NT2/D1 (cell line): ENCODE measurements at places on chromosomes 2 and 18.

GRCh38 chr18:62374410-62374965 lies 49.4 kb downstream of the TNFRSF11A start:
- DNase-seq, result no peak

DNA sequence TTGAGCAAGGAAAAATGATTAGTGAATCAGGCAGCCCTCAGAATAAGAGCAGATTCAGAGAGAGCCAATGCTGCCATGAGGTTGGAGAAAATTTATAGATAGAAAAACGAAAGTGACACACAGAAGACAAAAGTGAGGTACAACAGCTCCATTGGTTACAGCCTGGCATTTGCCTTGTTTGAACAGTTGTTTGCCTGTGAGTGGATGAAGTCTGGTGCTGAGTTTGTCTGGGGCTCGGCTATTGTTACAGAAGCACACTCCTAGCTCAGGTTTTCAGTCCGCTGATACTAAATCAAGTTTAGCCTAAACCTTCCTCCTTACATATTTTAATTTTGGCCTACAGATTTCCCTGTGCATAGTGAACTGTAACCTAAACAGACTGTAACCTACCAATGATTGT lies 387.8 kb upstream of the RAB12 start:
- no peak for DNase-seq

- no peak for DNase-seq
Measured at GRCh38 chr2:124317628-124318027, 292.5 kb downstream of the CNTNAP5 start.

DNA sequence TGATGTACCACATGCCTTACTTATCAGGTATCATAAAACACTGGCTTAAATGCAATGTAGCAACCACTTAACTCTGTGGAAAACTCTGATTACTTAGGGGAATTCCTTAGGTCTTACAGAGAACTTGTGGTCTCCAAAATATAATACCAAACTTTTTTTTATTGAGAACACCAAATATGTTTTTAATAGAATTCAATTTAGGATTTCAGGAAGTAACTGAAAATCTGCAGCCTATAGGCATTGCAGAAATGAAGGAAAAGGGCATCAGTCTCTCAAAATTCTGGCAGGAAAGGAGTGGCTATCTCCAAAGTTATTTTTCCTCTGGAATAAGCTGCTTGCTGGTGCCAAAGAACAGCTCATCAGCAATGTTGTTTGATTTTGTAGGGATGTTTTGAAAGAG lies 105.3 kb upstream of the UGP2 start:
- DNase-seq, result no peak

GRCh38 chr2:63842149-63843061 lies 709 bp downstream of the UGP2 start:
- no peak for DNase-seq

DNA sequence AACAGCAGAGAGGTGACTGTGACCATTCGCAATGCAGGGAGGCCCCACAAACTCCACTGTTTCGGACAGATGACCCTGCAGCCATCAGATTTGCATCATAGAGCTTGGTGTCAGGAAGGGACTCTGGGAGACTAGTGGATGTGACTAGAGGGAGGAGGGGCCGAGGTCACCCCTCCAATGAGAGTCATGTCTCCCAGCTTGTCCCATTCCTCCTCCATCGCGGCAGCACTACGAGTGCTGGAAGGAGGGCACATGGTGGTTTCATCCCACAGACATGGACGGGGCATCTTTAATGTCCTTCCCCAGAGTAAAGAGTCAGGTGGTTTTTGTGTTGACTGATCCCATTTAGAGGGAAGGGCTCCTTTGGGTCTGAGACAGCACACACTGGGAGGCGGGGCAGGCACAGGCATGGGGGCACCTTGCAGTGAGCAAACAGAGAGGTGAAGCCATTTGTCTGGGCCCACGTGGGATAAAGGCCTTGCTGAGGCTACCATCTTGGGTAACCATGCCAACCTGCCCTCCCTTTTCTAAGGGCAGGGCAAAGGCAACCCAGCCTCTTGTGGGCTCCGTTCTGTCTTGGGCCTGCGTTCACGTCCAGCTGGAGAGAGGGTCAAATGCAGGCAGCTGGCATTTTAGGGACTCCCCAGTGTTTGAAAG lies 208.1 kb downstream of the ASB1 start:
- DNase-seq, result no peak

GRCh38 chr2:53450923-53451322 lies 316.7 kb upstream of the CHAC2 start:
- DNase-seq, result no peak

GRCh38 chr2:5507367-5507766 lies 184.8 kb upstream of the SOX11 start:
- DNase-seq, result no peak

GRCh38 chr2:80519699-80520291 lies 215.2 kb upstream of the LRRTM1 start:
- DNase-seq, result no peak

DNA sequence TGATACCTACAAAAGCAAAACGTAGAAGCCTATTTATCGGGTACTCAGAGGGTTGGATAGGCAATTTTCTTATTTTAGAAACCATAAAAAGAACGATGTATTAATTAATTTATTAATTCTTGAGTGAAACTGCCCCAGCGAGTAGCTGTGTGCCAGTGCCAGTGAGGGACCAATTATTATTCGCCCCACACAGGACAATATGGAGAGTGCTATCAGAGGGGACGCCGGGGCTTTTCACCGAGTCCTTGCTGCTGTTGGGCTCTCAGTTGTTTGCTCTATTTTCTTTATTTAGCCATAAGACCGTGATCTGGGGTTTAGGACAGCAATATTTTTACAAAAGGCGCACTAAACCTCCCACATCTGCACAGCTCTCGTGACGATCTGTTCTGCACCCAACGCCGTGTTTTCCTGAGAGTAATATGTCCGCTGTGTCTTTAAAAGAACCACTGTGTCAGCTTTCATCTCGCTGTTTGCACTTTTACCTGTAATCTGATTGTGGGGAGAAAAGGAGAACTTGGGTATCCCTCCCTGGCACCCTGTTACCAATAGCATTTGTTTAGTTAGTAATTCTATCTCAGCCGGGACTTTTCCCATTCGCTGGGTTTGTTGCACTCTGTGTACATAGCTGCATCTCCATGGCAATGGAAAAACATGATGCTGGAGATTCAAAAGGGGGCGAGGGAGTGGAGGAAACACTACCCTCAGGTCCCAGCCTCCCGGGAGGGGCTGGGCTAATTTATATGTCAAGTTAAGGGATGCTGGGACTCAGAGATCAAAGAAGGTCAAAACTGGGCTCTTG lies 30.1 kb upstream of the ZNF516 start:
- DNase-seq, result no peak

DNA sequence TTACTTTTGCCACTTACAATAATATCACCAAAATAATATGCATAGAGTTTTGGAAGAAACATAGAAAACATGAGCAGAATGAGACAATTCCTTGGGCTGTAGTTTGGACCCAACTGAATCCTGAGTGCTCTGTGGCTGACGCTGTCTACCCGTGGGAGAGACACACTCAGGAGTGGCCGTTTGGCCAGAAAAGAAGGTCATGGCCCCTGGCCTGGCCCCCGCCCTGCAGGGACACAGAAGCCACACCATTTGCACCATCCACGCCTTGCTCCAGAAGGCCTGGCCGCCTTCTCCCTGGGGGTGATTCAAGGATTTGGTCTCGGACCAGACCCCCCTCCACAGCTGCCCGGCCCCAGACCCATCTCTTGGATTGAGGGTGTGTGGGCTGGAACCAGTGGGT lies 6.4 kb upstream of the D2HGDH start:
- no peak for DNase-seq

DNA sequence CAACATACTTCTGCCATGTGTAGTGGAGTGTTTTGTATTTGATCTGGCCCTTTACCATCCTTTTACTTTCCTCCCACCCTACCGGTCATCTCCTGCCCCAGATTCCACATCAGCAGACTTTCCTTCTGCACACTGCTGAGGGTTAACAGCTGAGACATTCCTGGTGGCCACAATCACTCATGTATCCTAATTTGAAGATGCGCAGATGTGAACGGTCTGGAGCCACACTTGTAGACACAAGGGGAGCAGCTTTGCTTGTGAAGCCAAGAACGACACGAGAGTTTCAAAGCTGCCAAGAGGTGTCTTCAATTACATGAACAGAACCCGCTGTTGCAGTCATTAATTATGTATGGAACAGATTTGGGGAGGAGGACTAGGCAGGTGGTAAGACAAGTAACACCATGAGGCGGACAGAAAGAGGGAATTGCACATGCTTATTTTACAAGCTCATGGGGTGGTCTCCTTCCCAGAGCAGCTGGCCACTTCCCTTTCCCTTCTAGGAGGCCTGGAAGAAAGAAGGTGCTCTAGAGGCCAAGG lies 260.7 kb upstream of the KLHL29 start:
- DNase-seq, result no peak

- DNase-seq, result no peak
Measured at GRCh38 chr2:56707218-56707617, 523.4 kb downstream of the CCDC85A start.

GRCh38 chr2:160538559-160539355 lies 45.1 kb upstream of the RBMS1 start:
- DNase-seq, result no peak

GRCh38 chr2:198930170-198930569 lies 527.6 kb downstream of the SATB2 start:
- DNase-seq, result no peak

GRCh38 chr2:71938108-71938507 lies 209.6 kb downstream of the CYP26B1 start:
- DNase-seq, result no peak

- DNase-seq, result no peak
Measured at GRCh38 chr2:12488352-12489318, 228.1 kb upstream of the TRIB2 start.

- DNase-seq, result no peak
Measured at GRCh38 chr2:128690431-128690830, 371.8 kb upstream of the HS6ST1 start.

DNA sequence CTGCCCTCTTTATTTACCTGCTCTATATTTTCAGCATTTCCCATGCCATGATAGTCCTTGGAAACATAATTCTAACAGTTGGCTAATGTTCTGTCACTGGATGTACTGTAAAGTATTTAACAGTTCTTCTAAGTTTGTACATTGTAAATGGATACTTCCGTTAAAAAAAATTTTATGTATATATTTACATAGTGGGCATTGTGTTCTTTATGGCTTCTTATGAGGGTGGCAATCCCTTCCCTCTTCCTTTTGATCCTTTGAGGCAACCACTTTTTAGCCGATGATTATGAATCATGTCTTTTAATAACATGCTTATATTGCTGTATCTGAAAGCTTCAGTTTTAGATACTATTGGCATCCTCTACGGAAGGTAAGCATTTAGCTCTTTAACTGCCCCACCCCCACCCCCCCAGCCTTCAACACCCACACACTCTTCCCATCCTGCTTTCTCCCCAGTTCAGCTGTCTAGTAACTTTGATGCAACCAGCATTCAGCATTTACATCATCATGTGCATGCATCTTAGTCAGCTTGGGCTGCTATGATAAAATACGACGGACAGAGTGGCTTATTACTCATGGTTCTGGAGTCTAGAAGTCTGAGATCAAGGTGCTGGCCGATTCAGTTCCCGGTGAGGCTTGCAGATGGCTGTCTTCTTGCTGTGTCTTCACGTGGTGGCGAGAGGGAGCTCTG lies 21.0 kb upstream of the EDAR start:
- DNase-seq, result no peak

GRCh38 chr18:1805521-1805920 lies 765.8 kb downstream of the METTL4 start:
- no peak for DNase-seq

- no peak for DNase-seq
Measured at GRCh38 chr2:14199040-14199439, 433.5 kb upstream of the LRATD1 start.

DNA sequence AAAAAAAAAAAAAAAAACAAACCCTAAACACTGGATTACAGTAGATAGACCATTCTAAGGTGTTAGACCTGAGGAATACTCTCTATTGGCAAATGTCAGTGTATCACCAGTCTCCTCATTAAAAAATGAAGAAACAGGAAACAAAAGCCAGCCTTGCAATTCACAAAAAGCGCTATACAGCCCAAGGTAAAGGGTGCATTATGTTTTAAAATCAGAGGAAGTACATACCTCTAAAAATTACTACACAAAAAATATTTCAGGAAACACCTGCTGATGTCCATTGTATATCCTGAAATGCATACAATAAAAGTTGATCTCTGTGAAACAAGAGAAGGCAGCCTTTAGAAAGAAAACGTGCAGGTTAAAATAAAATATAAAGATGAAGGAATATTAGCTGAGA lies 54.9 kb upstream of the TSPYL6 start:
- DNase-seq, result no peak

DNA sequence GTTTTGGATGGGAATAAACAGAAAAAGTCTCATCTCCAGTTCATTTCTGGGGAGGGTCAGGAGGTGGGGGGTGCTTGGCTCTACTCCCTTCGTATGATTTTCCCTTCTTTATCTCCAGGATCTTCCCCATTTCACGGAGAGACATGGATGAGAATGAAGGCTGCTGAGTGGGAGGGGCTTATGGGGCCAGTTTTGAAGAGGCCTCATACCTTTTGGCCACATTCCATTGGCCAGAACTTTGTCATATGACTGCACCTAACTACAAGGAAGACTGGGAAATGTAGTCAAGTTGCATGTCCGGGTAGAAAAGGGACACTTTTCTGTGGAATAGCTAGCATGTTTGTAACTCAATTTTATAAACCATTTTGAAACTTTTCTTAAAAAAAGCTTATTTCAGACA lies 117.6 kb downstream of the NEDD4L start:
- DNase-seq, result no peak

DNA sequence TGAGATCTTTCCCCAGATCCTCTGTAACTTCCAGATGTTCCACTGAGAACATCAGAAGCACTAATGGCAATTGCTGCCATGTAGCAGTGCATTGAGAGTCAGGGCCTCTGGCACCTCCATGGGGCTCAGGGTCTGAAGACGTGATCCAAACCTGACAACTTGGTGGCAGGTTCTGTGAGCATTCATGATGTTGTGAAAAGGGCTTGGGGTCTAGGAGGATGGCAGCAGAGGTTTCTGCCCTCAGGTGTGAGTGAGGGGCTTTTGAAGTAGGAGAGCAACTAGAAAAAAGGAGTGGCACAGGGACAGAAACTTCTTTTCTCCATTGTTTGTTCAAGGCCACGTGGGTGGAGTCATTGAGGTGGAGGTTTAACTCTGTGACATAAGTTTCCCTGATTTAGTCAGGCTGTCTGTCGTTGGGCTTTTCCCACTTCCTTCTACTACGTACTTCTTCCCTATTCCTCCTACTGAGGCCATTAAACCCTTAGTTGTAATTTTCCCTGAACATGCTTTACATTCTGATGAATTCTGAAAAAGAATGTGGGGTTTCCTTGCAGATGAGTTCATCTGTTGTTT lies 13.1 kb downstream of the CFLAR start:
- DNase-seq, result no peak

- no peak for DNase-seq
Measured at GRCh38 chr2:175840256-175840655, 161.8 kb downstream of the LNPK start.

GRCh38 chr2:215479121-215479520 lies 43.3 kb upstream of the FN1 start:
- no peak for DNase-seq

DNA sequence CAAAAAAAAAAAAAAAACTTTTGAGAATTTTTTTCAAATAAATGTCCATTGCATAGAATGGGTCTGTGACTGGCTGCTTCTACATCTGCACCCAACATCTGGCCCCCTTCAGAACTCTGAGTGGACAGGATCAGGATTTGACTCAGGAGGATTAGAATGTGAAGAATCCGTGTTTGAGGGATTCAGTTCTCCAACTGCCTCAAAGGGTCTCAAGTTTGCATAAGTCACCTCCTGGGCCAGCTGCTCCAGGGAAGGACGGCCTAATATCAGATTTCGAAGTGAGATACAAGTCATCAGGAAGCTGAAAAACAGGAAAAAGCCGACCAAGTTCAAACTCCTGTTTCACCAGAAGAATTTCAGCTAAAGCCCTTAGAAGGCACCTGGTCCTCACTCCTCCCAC lies 10.9 kb downstream of the MAT2A start:
- DNase-seq, result no peak
